CD8-positive, alpha-beta T cell (primary cell): ENCODE measurements at places on chromosomes 5 and 9. TPM values are rescaled to one million over a fixed set of nuclear protein-coding genes. Genes with fewer than 3 reads are reported as not detected.

The NR5A1 gene
- total RNA-seq: not detected

The ADGRD2 gene
- not detected for total RNA-seq

The DDX4 gene
- total RNA-seq: not detected

The FRMPD1 gene
- total RNA-seq: not detected

The PCDHGA10 gene
- not detected for total RNA-seq

The CERCAM gene
- total RNA-seq: 0.22 TPM

The ALDH1A1 gene
- total RNA-seq: not detected

The IL5 gene
- not detected for total RNA-seq

The TSLP gene
- not detected for total RNA-seq

DNA sequence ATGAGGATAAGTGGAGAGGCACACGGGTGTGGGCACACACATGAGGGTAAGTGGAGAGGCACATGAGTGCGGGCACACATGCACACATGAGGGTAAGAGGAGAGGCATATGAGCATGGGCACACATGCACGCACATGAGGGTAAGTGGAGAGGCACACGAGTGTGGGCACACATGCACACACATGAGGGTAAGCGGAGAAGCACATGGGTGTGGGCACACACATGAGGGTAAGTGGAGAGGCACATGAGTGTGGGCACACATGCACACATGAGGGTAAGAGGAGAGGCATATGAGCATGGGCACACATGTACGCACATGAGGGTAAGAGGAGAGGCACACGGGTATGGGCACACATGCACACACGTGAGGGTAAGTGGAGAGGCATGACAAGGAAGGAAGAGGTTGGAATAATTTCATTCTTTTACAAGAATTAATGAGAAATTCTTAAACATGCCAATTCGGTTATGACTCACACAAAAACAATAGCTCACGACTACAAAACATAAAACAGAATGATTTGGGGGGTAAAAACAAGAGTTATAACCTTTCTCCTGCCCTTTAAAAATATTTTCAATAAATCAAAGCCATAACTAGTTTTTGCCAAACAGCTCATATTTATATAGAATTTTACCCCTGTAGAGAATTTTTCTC, 67.5 kb downstream of the APBA1 start:
- DNase-seq: no peak

- no peak for DNase-seq
These were observed 346.4 kb upstream of the RIOK2 start for GRCh38 chr5:97529354-97529985.

DNA sequence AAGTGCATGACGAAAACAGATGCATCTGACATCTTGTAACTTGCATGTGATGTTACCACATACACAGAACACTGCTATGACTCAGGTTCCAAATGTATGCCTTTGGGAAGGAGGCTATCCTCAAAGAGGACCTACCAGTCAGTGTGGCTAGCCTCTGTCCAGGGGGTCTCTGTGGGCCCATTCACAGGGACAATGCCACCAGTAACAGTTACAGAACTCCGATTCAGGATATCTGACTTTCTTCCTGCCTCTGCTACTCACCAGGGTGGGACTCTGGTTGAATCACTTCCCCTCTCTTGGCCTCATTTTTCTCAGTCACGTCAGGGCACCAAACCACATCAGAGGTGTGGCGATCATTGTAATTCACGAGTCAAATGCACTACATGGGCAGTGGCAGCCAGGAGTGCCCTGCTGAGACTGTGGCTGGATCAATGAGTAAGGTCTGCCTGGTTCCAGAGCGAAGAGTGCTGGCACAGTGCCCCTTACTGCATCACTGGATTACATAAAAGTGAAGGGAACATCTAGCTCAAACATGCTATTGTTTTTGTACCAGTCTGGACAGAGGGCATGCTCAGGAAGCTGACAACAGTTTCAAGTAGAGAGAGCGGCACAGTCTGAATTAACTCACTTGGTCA, 13.2 kb downstream of the ATOX1 start:
- DNase-seq: peak; percentile 58

- DNase-seq: no peak
These were observed 11.2 kb downstream of the ROPN1L start for GRCh38 chr5:10452768-10453331.

DNA sequence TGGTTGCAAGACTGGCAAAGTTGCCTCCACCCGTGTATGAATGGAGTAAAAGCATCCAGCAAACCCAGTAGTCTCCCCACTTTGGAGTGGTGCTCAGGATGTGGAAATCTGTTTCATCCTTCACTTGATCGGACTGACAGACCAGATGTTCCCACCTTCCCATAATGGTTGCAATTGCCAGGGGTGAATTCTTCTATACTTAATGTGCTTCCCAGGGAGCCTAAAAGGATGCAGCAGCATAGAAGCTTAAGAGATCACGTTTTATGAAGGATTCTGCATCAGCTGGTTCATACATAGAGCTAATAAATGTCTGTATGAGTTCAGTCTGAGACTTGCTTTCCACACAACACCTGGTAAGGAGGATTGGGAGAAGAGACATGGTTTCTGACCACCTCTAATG, 198.8 kb upstream of the S1PR3 start:
- DNase-seq: no peak

- no peak for DNase-seq
These were observed 137.3 kb downstream of the FAM114A2 start for GRCh38 chr5:153901449-153901848.

GRCh38 chr9:16825331-16825725, 45.1 kb downstream of the BNC2 start:
- DNase-seq: no peak

GRCh38 chr5:171823269-171823668, 37.7 kb downstream of the SMIM23 start:
- no peak for DNase-seq

DNA sequence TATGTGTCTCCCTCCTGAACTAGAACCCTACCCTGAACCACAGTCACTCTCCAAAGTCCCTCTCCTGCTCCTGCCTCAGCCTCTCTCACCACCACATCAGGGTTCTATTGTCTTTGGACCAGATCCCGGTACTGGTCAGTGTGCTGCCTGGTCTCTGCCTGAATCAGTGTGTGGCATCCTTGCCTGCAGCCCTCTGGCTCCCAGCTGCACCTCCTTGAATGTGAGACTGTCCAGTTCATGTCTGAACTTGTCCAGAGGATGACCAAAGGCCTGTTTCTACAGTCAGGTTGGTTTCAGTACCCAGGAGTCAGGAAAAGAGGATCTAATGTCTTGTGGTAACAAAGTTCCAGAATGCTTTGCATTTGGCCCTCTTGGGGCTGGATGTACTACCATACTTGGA, 76.8 kb upstream of the RANBP3L start:
- no peak for DNase-seq

DNA sequence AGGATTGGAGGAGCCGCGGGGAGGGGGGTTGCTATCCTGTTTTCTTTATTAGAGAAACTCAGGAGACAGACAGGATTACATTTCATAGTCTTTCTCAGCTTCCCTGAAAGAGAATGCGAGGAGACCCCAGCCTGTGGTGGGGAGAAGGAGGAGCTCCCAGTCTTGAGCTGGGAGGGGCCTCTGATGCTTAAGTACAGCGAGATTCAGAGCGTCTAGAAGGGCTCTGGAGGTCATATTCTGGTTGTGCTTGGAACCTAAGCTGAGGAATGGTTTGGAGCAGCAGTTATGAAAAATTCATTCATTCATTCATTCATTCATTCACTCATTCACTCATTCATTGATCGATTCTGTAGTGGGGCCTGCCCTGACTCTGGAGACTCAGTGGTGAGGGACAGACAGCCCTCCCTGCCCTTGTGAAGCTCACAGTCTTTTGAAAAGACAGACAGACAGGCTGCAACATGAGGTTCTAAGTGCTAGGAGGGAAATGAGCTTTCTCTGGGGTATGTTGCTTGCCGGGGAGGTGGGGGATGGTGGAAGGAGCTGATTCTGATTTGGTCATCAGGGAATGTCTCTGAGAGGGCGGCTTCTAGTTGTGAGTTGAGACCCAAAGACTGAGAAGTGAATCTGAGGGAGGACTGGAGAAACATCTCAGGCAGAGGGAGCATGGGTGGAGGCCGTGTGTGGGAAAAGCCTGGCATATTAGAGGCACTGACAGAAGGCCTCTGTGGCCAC, 2.5 kb upstream of the SPRY4 start:
- DNase-seq: no peak

DNA sequence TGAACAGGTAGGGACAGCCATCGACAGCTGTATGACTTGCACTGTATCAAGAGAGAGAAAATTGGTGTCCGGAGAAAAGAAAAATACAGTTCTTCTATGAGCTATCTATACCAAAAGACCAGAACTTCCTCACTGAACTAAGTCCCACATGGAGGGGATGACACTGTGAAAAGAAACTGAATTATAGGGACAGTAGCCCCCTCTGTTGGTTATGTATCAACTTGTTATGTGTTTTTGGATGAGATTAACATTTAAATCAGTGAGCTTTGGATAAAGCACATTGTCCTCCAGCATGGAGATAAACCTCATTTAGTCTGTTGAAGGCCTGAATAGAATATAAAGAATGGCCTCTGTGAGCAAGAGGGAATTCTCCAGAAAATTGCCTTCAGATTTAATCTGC, 176.6 kb upstream of the SH3GL2 start:
- no peak for DNase-seq

- no peak for DNase-seq
These were observed 9.2 kb upstream of the ZNF354A start for GRCh38 chr5:178739452-178740180.

DNA sequence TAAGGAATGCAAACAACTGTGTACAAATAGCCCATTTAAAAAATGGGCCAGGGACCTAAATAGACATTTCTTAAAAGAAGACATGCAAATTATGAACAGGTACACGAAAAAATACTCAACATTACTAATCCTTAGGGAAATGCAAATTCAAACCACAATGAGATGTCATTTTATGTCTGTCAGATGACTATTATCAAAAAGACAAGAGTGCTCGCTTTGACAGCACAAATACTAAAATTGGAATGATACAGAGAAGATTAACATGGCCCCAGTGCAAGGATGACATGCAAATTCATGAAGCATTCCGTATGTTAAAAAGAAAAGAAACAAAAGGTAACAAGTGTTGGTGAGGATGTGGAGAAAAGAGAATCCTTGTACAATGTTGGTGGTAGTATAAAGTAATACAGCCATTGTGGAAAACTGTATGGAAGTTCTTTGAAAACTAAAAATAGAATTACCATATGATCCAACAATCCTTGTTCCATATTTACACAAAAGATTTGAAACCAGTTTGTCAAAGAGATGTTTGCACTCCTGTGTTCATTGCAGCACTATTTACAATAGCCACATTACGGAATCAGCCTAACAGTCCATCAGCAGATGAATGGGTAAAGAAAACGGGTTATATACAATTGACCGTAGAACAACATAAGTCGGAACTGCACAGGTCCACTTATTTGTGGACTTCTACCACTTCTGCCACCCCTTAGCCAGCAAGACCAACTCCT, 47.2 kb upstream of the PCAT7 start:
- no peak for DNase-seq

DNA sequence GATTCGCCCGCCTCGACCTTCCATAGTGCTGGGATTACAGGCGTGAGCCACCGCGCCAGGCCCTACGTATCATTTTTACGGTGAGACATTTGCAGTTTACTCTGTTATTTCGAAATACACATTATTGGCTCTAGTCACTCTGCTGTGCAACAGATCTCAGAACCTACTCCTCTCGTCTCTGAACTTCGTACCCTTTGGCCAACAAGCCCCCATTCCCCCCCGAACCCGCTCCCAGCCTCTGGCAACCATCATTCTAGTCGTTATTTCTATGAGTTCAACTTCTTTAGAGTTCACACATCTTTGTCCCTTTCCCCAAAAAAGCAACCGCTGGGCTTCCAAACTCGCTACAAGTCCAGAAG, 735 bp downstream of the PTGR1 start:
- DNase-seq: no peak

DNA sequence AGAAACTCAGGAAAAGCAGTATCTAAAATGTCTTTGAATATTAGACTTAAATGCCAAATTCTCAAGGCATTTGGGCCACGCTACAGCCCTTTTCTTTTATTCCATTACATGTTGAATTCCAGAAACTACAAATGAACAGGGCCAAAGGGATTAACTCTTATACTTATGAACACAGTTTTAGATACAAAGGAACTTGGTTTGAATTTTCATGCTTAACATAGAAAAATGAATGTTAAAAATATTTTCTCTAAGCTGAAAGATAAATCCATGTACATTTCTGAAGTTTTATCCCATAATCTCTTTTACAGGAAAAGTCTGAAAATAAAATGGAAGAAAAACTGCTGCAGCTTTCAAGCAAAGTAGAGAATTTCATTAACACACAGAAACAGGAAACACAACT, 56.8 kb downstream of the FAM81B start:
- DNase-seq: no peak

DNA sequence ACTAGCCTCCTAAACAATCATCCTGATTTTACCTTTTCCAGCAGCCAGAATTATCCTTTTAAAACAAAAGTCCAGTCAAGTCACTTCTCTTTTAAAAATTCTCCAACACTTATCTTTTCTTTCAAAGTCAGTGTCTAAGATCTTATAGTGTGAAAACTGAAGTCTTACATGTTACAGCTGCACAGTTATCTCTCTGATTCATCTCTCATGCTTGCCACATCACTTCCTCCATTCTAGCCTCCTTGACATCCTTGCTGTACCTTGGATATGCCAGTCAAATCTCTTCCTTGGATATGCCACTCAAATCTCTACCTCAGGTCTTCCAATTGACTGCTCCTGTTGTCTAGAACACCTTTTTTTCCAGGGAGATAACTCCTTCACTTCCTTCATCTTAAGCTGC, 361.7 kb upstream of the FTMT start:
- DNase-seq: no peak

- DNase-seq: no peak
These were observed 9.1 kb downstream of the EPB41L4B start for GRCh38 chr9:109311731-109312130.
